ENCODE measurements at places on chromosomes 2 and 18. TPM values are rescaled to one million over a fixed set of nuclear protein-coding genes. Genes with fewer than 3 reads are reported as not detected.

The XIRP2 gene
- total RNA-seq: 0.14 TPM

The SERPINB5 gene
- total RNA-seq: 6.1 TPM

The HES6 gene
- total RNA-seq: 16.1 TPM

The RAB6C gene
- 0.05 TPM for total RNA-seq

The KLHL14 gene
- total RNA-seq: 0.24 TPM

DNA sequence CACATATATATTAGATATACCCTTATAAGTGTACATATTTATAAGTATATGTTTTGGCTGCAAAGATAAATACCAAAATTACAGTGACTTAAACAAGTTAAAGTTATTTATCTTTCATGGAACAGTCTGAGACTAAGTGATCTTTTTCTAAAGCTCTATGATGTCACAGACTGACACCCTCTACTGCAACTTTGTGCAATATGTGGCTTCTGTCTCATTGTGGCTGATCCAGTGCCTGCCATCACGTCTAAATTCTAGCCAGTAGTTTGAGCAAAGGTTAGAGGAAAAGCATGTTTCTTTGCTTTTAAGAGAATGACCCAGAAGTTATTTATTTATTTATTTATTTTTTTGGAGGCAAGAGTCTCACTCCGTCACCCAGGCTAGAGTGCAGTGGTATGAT is 13.8 kb upstream of the GATA6 start:
- H3K27ac ChIP-seq: no peak overlapping the region
- no peaks in the 10 kb centered on the region for H3K4me1 ChIP-seq
- DNase-seq: no peak
- peaks cover 8% of the 10 kb centered on the region for H3K27me3 ChIP-seq
- no peaks in the 10 kb centered on the region for H3K36me3 ChIP-seq
- H3K4me3 ChIP-seq: no peak overlapping the region

DNA sequence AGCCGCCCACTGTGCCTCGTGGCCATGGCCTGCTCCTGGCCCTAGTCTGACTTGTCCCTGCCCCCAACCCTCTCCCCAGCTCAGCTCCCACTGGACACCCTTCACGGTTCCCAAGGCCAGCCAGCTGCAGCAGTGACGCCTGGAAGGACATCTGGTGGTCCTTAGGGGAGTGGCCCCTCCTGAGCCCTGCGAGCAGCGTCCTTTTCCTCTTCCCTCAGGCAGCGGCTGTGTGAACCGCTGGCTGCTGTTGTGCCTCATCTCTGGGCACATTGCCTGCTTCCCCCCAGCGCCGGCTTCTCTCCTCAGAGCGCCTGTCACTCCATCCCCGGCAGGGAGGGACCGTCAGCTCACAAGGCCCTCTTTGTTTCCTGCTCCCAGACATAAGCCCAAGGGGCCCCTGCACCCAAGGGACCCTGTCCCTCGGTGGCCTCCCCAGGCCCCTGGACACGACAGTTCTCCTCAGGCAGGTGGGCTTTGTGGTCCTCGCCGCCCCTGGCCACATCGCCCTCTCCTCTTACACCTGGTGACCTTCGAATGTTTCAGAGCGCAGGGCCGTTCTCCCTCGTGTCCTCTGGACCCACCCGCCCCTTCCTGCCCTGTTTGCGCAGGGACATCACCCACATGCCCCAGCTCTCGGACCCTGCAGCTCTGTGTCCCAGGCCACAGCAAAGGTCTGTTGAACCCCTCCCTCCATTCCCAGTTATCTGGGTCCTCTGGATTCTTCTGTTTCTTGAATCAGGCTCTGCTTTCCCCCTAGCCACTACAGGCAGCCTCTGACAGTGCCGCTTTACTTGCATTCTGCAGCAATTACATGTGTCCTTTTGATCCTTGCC is 35.8 kb downstream of the ANO7 start:
- peaks cover 16% of the 10 kb centered on the region for H3K27me3 ChIP-seq
- H3K36me3 ChIP-seq: peaks cover 25% of the 10 kb centered on the region
- no peak overlapping the region for H3K27ac ChIP-seq
- peaks cover 6% of the 10 kb centered on the region for H3K4me1 ChIP-seq

- DNase-seq: no peak
- H3K27ac ChIP-seq: no peak overlapping the region
- no peaks in the 10 kb centered on the region for H3K27me3 ChIP-seq
- peaks cover 13% of the 10 kb centered on the region for H3K4me1 ChIP-seq
- H3K36me3 ChIP-seq: no peaks in the 10 kb centered on the region
Observed at GRCh38 chr2:134199123-134199522, 54.7 kb upstream of the MGAT5 start.

DNA sequence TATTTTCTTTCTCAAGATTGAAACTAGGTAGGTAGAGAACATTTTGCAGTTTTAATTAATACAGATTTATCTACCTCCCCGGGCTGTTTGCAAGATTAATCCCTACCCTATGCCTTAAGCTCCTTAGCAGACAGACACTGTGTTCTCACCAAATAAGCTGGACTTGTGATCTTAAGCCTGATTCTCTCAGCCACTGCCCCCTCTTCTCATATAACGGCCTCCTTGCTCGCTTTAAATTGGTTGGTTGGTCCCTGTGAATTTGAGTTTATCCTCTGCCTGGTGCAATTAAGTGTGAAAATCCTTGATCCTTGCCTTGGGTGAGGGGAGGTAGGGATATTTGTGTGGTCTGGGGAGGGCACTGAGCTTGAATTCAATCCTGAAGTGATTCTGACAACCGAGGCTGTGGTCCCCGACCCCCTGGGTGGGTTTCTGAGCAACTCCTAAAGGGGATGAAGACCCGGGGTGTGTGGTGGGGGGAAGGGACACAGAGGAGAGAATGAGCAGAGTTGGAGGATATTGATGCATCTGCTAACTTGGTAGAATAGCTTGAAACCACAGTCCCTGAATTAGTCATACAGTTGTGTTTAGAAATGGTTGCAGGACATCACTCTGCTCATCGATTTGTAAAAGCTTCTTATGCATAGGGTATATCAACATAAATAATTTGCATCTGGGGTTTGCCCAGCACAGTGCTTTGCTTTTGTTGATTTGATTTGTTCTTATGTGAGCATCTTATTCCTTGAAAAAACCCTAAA is 36.9 kb upstream of the NCKAP5 start:
- no peaks in the 10 kb centered on the region for H3K36me3 ChIP-seq
- no peaks in the 10 kb centered on the region for H3K4me1 ChIP-seq
- no peak for DNase-seq
- no peak overlapping the region for H3K27ac ChIP-seq
- H3K4me3 ChIP-seq: no peak overlapping the region
- no peaks in the 10 kb centered on the region for H3K27me3 ChIP-seq

- H3K27ac ChIP-seq: no peak overlapping the region
- peaks cover 56% of the 10 kb centered on the region for H3K4me1 ChIP-seq
- H3K27me3 ChIP-seq: peaks cover 34% of the 10 kb centered on the region
- no peak for DNase-seq
Observed at GRCh38 chr2:75565472-75566462, 5.0 kb upstream of the EVA1A start.

GRCh38 chr2:171158036-171158789 is 2.5 kb downstream of the TLK1 start:
- H3K27me3 ChIP-seq: no peaks in the 10 kb centered on the region
- H3K27ac ChIP-seq: no peak overlapping the region
- H3K36me3 ChIP-seq: no peaks in the 10 kb centered on the region
- DNase-seq: no peak
- H3K4me1 ChIP-seq: peaks cover 14% of the 10 kb centered on the region
- no peak overlapping the region for H3K4me3 ChIP-seq

GRCh38 chr18:58004317-58004716 is 39.7 kb upstream of the NEDD4L start:
- no peaks in the 10 kb centered on the region for H3K4me1 ChIP-seq
- H3K27ac ChIP-seq: no peak overlapping the region
- H3K27me3 ChIP-seq: no peaks in the 10 kb centered on the region
- no peak for DNase-seq
- no peak overlapping the region for H3K4me3 ChIP-seq

- no peak for DNase-seq
- H3K36me3 ChIP-seq: peaks cover 92% of the 10 kb centered on the region
- no peak overlapping the region for H3K27ac ChIP-seq
- H3K4me1 ChIP-seq: peaks cover 5% of the 10 kb centered on the region
Observed at GRCh38 chr2:239149501-239149900, 251.3 kb downstream of the HDAC4 start.

GRCh38 chr2:137769406-137769805 is 194.9 kb upstream of the HNMT start:
- no peak for DNase-seq
- H3K27me3 ChIP-seq: no peaks in the 10 kb centered on the region
- no peaks in the 10 kb centered on the region for H3K36me3 ChIP-seq
- H3K27ac ChIP-seq: no peak overlapping the region

- no peaks in the 10 kb centered on the region for H3K4me1 ChIP-seq
- no peak for DNase-seq
- H3K4me3 ChIP-seq: no peak overlapping the region
- H3K27ac ChIP-seq: no peak overlapping the region
Observed at GRCh38 chr2:114550895-114551793, 108.7 kb downstream of the DPP10 start.

- no peak for DNase-seq
- H3K27me3 ChIP-seq: no peaks in the 10 kb centered on the region
- no peaks in the 10 kb centered on the region for H3K4me1 ChIP-seq
- no peak overlapping the region for H3K4me3 ChIP-seq
Observed at GRCh38 chr2:223822818-223823217, 14.6 kb downstream of the AP1S3 start.

DNA sequence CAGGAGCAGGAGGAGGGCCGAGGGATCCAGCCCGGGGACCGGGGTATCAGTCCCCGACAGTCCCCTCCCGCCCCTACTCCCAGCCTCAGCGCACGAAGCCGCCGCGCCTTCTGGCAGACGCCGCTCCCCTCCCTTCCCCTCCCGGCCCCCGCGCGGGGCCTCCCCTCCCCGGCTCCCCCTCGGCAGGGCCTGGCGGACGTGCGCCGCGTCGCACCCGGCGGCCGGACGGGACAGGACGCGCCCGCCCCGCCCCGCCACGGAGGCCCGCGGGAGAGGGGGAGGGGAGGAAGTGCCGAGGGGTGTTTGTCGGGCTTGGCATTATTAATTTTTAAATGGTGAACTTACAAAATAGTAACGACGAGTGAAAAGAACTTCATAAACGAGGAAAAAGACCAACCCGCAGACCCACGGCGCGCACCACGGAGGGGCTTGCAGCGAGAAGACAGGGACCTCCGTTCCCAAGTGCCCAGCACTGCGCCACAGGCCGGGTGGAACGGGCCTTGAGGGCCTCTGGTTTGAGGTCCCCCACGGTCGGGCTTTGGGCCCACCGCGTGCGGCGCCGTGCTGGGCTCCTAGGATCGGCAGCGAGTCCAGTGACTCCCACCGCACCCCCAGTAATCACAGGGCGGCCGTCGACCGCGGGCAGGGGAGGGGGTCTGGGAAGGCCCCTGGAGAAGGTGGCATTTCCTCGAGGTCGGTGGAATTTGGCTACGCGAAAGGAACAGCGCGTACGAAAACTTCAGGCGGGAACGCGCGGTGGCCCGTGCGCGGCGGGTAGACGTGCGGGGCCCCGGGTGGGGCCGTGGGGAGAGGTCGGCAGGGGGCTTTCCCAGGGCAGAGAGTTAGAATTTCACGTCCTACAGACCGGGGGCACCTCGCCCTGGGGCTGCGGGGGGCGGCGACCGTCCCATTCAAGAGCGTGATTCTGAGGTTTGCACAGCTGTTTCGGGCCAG is 954 bp upstream of the CTDSP1 start:
- H3K27me3 ChIP-seq: peaks cover 27% of the 10 kb centered on the region
- DNase-seq: peak; percentile 59
- H3K27ac ChIP-seq: peak overlapping the region; percentile 97
- peak overlapping the region; percentile 95 for H3K4me3 ChIP-seq

- H3K4me3 ChIP-seq: peak overlapping the region; percentile 40
- H3K27ac ChIP-seq: no peak overlapping the region
- no peak for DNase-seq
- H3K27me3 ChIP-seq: peaks cover 29% of the 10 kb centered on the region
- no peaks in the 10 kb centered on the region for H3K4me1 ChIP-seq
- no peaks in the 10 kb centered on the region for H3K36me3 ChIP-seq
Observed at GRCh38 chr2:152099367-152100050, 665 bp upstream of the CACNB4 start.

All from thymus (tissue), 14 donors.